ENCODE measurements at places on chromosomes 6 and 20.
A peak's percentile ranks its signal among the peaks of the same experiment; 100 is the strongest.

DNA sequence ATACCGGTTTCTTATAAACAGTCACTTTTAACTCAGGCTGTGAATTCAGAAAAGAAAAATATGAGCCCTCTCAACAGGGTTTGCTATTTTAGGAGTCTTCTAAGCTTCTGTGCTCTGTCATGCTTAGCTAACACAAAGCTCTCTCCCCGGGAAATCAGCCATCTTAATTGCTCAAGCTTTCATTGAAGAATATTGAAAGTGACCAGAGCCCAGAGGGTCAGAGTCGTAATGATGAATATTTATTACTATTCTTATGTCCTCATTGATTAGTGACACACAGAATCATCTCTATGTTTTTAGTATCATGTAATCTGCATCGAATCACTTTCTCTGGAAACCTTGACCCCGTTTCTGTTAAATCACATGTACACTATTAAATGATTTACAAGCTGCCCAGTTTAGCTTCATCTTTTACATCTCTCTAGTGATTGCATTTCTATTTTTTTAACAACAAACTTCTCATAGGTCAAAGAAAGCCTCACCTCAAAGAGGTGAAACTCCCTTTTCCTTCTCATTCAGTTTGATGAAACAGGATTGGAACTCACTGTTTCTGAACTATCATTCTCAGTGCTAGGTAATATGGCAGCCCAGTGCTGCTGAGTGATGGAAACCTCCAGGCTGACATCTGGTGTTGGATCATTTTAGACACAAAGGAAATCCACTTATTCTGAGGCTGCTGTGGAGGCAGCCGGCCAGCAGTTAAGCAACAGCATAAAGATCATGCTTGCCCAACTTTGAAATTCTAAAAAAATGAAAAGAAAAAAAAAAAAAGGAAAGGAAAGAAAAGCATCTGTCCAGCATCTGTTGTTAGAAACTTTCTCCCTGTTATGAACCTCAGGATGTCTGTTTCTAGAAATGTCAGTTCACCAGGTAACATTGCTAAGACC, 96.3 kb downstream of the RFPL4B start:
- DNase-seq = no peak

DNA sequence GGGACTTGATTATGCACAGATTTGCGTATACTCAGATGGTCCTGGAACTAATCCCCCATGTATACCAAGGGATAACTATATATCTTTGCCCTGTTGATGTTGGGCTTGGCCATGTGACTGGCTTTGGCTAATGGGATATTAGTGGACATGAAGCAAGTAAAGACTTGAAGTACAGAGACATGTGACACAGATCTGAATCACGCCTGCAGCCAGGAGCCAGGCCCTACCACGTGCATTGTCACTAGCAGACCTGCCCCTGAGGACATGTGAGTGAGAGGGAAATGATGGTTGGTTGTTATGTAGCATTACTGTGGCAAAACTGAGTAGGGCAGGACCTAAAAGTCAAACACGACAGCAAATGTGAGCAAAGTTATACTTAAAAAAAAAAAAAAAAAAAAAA, 155.7 kb downstream of the AKAP7 start:
- no peak for DNase-seq

- DNase-seq = no peak
Observed at GRCh38 chr20:33926425-33926824, 67.3 kb upstream of the RALY start.

DNA sequence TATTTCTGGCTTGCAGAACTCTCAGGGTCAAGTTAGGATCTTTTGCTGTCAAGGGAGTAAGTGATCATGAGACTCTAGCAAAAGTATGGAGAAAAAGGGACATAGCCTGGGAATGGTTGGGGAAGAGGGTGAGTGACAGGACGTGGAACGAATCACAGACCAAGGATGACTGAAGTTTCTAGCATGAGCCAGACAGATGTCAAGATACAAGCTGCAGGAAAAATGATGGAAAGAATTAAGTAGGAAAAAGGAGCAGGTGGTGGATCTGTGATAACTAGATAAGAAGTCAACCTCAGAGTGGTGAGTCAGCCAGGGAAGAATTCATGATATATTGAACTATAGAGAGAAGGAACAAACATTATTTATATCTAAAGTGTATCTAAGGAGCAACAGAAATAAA, 159.8 kb upstream of the SYNDIG1 start:
- no peak for DNase-seq

DNA sequence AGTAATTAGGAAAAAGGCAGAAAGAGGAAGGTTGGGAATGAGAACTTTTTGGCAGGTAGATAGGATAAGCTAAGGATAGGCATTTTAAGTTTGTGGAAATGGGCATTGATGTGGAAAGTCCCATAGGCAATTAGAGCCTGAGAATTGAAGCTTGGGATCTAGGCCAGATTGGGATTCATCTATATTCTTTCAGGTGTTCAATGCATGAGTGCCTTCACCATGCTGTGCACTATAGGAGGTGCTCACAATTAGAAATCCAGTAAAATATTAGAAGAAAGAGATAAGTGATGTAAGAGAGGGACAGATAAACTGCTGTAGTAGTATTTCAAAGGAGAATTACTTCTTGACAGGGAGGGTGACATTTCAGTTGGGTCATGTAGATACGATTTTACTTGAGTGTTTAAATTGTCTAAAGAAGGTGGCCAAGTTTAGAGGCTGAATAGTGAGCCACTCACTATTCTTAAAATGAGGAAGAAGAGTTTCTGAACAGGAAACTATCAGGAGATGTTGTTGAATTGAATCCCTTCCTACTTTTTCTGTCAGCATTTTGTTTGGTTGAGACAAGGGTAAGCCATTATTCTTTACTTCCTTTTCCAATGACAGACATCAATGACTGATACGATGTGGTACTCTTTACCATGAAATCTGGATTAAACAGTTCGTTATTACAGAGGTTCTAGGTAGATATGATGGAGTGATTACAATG, 31.0 kb upstream of the CTAGE9 start:
- no peak for DNase-seq

DNA sequence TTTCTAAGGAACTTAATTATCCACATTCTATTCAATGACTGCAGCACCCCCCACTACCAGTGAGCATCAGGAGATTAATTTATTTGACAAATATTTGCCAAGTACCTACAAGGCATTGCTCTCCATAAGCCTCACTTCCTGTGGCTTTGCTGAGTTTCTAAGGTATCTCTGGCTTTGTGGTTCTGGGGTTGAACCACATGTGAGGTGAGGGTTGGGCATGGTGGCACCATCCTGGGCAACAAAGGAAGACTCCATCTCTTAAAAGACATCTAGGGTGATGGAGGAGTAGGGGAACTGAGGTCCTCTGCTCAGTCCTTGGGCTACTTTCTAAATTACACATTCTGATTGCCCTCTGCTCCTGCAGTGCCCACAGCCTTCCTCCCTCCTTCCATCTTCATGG, 25.5 kb upstream of the WFDC2 start:
- peak; percentile 51 for DNase-seq

DNA sequence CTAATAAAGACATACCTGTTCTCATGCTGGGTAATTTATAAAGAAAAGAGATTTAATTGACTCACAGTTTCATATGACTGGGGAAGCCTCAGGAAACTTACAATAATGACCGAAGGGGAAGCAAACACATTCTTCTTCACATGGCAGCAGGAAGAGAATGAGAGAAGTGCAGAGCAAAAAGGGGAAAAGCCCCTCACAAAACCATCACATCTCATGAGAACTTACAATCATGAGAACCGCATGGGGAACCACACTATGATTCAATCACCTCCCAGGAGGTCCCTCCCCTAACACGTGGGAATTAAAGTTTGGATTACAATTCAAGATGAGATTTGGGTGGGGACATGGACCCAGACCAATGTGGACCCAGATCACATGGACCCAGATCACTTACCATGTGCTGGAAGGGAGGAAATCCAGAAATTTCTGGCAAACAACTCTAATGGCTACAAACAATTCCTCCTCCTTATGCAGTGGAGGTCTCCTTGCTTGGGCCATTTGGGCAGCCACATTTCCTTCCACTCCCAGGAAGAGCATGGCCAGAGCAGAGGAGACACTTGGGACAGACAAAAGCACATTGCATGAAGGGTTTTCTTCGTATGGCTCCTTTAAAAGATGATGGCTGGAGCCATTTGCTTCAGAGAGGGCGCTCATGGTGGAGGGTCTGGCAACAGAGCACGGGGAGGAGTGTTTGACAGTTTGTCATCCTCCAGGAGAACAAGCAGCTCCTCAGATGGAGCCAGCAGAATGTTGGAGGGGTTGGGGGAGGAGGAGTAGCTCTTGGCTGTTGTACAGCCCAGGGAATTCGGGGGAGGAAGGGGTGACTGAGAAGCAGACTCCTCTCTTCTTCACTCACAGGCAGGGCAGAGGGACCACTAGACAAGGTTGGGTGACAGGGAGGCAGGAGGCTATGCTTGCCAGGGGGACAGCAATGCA, 30.4 kb downstream of the SERPINB9 start:
- no peak for DNase-seq

DNA sequence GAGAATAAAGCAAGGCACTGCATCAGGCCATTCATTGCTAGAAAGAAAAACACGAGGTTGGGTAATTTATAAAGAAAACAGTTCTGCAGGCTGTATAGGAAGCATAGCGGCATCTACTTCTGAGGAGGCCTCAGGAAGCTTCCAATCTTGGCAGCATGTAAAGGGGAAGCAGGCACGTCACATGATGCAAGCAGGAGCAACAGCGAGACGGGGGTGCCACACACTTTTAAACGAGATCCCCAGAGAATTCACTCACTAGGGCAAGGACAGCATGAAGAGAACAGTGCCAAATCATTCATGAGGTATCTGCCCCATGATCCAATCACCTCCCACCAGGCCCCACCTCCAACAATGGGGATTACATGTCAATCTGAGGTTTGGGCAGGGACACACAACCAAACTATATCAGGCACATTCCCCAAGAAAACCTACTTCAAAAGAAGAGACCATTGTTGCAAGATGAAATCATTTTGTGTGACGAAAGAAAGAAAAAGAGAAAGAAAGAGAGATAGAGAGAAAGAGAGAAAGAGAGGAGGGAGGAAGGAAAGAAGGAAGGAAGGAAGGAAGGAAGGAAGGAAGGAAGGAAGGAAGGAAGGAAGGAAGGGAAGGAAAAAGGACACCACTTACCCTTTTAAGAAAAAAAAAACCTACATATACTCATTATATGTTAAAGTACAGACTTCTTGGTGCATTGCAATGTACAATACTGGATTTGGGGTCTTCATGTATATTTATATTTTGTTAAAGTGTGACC, 95.9 kb upstream of the PLEKHG1 start:
- no peak for DNase-seq

- DNase-seq = no peak
Observed at GRCh38 chr20:29744071-29744470, 1513.4 kb upstream of the DEFB115 start.

- DNase-seq = no peak
Observed at GRCh38 chr20:17992224-17992637, 23.4 kb downstream of the MGME1 start.

DNA sequence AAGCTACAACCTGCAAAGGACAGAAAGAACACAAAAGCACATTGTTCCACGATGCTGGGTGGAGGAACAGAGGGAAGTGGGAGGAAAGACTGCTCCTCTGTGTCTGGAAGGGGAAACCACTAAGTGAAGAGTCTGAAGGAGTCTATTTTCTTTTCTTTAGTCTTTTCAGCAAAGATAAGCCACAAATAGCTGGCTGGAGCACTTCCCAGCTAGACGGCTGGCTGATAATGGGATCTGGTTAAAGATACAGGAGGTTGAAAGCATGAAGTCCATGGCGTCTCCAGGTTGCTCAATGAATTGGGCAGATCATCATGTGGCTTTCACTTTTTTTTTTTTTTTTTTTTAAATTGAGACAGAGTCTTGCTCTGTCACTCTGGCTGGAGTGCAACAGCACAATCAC, 154.0 kb upstream of the KCNG1 start:
- no peak for DNase-seq

- no peak for DNase-seq
Observed at GRCh38 chr20:45318948-45319347, 10.8 kb upstream of the MATN4 start.

DNA sequence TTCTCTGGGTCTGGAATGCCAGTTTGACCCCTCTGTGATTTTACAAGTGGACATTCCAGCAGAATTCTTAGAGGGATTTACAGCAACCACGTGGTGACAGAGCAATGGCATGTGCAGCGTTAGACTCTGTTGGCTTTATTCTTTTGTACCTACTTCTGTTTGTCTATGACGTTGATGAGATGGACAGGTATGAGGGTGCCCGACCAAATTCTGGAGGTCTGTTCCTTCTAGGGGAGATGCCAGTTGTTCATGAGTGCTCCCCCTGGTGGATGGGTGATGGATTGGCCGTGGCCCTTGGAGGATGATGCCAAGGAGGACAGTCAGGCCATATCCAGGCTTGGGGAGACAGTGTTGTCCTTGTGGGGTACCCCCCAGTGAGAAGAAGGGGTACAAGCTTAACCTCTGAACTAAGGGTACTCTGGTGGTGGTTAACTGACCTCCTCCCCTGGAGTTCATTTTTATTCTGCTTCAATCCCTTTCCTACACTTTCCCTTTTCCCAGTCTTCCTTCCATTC, 198.6 kb downstream of the DTNBP1 start:
- peak; percentile 64 for DNase-seq

DNA sequence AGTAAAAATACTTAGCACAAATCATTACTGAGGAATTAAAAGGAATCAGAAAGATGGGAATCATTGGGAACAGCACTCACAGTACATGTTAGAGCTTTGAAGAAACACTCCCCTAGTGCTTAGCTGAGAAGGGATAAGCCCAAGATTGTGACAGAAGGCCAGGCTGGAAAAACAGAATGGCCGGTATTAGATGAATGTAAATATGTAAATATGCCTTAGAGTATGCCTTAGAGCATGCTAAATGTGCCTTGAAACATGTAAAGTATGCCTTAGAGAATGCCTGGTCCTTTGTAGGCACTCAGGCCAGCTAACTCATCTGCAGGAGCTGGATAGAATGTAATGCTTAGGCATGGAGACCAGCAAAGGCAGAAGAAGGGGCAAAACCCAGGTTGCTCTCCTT, 10.6 kb upstream of the TENT5A start:
- DNase-seq = no peak

GRCh38 chr6:71376830-71377229, 88.2 kb downstream of the OGFRL1 start:
- no peak for DNase-seq

- no peak for DNase-seq
Observed at GRCh38 chr20:49028684-49029083, 17.4 kb upstream of the CSE1L start.

- no peak for DNase-seq
Observed at GRCh38 chr6:33739571-33739970, 7.1 kb downstream of the IP6K3 start.

- DNase-seq = no peak
Observed at GRCh38 chr6:151179321-151179720, 60.4 kb upstream of the AKAP12 start.

DNA sequence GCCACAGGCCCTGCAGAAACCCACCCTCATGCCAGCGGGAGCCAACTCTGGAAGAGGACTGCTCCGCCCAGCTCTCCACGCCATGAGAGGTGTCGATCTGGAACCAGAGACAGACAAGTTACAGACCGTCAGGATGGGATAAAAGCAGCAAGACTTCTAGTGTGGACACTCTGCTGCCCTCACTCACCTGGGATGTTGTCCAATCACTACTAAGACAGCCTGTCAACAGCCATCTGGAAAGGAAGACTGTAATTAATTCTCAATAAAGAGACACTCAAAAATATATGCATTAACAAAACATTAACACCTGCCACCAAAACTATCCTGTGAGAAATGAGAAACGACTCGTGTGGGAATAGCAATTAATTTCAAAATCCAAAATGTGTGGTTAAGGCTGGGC, 28.3 kb downstream of the SLC2A4RG start:
- no peak for DNase-seq
